ENCODE measurements at places on chromosomes 2 and 18.

- DNase-seq, result no peak
Measured at GRCh38 chr2:74515981-74516633, 1.9 kb downstream of the TLX2 start.

GRCh38 chr2:23366720-23367119 lies 18.3 kb upstream of the KLHL29 start:
- no peak for DNase-seq

DNA sequence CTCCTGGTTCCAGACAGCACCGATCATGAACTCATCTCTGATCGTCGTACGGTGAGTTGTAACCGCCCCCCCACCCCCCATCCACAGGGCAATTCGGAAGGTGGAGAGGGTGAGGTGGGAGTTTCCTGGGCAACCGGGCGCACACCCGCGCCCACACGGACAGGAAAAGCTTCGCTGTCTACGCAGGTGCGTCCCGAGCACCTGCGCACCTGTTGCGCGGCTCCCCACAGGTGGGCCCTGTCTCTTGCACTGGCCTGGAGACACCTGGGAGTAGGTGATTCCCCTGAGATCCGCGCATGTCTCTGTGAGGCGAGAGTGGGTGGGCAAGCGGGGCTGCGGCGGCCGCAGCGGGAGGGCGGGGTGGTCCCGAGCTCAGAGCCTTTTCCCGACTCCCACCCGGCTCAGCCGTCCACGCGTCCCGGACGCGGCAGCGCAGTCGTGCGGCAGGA lies 459 bp upstream of the ATP6V1C2 start:
- no peak for DNase-seq

DNA sequence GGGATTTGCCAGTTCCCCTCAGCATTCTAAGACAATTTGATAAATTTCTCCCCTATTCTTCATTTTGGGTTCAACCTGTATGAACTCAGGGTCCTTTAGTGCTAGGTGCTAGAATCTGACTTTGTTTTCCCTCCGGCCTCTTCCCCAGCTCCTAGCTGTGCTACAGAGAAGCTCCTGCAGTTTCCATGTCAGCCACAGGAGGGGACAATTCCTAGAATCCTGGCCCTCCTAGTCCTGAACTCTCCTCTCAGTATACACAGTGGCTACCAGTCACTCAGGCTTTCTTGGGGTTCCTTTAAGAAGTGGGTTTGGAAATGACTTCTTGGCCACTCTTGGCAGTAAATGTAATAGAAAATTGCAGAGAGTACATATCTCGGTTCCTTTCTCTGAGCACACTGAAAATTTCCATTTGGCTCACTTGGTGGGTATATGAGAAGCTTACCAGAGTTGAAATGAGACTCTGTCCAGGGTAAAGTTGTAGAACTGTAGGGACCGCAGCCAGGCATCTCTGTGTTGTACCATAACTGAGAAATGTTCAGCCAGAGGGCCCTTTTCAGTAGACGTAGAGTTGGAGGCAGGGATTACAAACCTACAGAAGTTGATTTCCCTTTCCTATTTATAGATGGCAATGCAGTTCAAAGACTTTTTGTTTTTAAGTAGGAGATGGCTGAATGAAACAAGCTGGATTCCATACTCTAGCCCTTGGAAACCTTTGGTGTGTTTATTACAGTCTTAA lies 5.0 kb upstream of the CHST10 start:
- DNase-seq, result no peak

DNA sequence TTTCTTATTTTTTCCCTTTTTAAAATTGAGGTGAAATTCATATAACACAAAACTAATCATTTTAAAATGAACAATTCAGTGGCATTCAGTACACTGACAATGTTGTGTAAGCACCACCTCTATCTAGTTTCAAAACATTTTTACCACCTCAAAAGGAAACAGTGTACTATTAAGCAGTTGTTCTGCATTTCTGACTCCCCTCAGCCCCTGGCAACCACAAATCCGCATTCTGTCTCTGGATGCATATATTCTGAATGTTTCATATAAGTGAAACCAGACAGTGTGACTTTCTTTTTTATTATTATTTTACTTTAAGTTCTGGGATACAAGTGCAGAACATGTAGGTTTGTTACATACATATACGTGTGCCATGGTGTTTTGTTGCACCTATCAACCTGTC lies 19.2 kb upstream of the TANK start:
- DNase-seq, result no peak

- no peak for DNase-seq
Measured at GRCh38 chr2:42191285-42192009, 22.3 kb downstream of the EML4 start.

DNA sequence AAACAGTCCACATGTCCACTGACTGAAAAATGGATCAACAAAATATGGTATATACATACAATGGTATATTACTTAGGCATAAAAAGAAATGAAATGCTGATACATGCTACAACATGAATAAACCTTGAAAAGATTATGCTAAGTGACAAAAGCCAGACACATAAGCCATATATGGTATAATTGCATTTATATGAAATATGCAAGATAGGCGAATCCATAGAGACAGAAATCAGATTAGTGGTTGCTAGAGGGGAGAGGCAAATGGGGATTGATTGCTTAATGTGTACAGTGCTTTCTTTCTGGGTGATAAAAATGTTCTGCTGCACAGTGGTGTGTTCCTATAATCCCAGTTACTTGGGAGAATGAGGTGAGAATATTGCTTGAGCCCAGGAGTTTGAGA lies 171.0 kb downstream of the CYP26B1 start:
- no peak for DNase-seq

GRCh38 chr2:66566726-66567399 lies 131.9 kb downstream of the MEIS1 start:
- no peak for DNase-seq

GRCh38 chr2:88074150-88074549 lies 6.5 kb downstream of the SMYD1 start:
- no peak for DNase-seq

GRCh38 chr2:218002143-218002844 lies 501 bp downstream of the TNS1 start:
- DNase-seq, result no peak

- no peak for DNase-seq
Measured at GRCh38 chr18:70653671-70654070, 364.8 kb downstream of the SOCS6 start.

DNA sequence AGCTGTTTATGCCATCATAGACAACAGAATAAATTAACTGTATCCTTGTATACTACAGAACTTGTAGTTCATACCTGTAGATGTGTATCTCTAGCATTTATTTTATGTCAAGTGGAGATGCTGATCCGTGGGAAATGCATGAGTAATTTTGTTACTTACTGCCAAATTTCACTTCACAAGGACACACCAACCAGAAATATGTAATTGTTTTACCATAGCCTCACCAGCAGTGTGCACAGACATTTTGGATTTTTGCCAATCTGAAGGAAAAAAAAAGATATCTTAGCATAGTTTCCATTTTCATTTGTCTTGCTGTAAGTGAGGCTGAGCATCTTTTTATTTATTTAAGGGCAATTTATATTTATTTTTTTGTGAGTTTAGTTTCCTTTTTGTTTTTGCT lies 265.1 kb upstream of the OSR1 start:
- no peak for DNase-seq

DNA sequence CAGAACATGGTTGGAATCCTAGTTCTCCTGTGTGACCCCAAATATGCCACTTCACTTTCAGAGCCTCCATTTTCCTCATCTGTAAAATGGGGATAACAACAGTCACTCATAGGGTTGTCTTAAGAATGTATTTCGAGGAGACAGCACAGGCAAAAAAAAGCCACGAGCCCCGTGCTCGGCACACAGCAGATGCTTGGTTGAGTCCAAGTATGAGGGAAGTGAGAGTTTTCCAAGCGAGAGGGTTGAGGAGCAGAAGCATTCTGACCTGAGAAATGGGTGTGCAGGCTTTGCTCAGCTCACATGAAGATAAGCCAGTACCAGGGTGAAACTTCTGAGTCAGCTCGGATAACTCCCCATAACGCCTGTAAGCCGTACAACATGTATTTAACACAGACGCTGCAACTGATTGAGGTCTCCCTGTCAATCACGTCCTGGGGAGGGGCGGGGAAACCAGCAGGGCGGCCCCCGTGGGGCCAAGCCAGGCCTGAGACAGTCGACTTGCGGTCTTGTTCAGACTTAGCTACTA lies 23.0 kb upstream of the ODC1 start:
- no peak for DNase-seq

- no peak for DNase-seq
Measured at GRCh38 chr2:106065268-106065982, 128.7 kb downstream of the UXS1 start.

GRCh38 chr2:222851956-222852617 lies 8.7 kb upstream of the ACSL3 start:
- no peak for DNase-seq

DNA sequence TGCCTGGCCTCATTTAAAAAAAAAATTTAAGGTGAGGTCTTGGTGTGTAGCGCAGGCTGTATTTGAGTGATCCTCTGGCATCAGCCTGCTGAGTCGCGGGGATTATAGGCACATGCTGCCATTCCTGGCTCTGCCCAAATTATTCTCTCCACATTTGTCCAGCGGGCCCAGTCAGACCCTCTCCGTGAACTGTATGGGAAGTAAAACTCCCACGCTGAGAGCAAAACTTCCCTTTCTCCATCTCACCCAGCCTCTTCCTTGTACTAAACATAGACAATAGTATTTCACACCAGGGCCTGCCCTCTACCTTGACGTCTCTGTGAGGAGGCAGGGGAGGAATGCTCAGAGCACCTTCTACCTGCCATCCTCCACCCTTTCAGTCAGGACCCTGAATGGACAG lies 37.0 kb downstream of the EIF4E2 start:
- no peak for DNase-seq

GRCh38 chr18:45049578-45050319 lies 369.1 kb downstream of the SETBP1 start:
- DNase-seq, result no peak

DNA sequence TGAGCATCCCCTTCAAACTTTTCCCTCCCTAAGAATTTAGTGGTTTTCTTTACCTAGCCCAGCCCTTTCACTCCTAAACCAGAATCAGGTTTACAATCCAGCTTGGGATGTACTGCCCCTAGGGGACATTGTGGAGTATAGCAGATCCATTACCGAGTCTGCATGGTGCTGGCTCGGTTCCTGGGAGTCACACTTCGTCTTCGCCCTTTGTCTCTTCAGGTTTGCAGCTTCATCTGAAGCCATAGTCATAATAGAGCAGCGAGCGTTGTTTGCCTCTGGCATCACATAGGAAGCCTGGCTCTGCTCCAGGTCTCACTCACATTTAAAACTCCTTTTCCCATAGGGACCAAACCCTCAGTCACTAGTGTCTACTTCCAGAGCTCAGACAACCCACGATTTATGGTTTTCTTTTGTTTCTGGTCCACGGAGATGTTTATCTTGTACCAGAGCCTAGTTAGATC lies 16.8 kb upstream of the LYPD6 start:
- peak; percentile 65 for DNase-seq

GRCh38 chr18:21391074-21391673 lies 149.1 kb downstream of the GREB1L start:
- no peak for DNase-seq

DNA sequence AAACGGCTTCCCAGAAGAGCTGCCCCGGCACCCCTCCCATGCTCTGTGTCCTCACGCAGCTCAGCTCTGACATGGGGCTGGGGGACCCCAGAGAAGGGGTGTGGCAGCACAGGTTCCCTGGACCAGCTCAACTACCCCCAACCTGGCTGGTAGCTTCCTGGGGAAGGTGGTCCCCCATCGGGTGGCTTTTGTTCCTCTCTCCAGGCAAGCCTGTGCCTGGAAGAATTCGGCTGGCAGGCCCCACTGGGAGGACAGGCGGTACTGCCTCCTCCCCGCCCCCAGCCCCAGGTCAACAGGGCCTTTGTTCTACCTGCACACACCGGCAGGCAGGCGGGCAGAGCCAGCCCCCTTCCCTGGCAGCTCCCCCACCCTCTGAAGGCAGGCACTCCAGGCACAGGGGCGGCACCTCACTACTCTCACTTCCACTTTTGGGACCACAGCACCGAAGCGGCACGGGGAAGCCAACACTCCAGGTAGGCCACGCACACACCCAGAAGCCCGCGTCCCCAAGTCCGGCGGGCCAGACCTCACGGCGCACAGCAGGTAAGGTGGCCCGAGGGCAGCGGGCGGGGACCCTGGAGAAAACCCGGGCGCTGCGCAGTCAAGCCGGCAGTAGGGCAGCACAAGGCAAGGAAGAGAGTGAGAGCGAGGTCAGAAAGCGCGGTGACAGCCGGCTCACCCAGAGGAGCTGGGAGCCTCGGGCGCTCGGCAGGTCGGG lies 1.3 kb downstream of the HS6ST1 start:
- peak; percentile 21 for DNase-seq

GRCh38 chr2:97900806-97901205 lies 94.9 kb downstream of the TMEM131 start:
- DNase-seq, result no peak

DNA sequence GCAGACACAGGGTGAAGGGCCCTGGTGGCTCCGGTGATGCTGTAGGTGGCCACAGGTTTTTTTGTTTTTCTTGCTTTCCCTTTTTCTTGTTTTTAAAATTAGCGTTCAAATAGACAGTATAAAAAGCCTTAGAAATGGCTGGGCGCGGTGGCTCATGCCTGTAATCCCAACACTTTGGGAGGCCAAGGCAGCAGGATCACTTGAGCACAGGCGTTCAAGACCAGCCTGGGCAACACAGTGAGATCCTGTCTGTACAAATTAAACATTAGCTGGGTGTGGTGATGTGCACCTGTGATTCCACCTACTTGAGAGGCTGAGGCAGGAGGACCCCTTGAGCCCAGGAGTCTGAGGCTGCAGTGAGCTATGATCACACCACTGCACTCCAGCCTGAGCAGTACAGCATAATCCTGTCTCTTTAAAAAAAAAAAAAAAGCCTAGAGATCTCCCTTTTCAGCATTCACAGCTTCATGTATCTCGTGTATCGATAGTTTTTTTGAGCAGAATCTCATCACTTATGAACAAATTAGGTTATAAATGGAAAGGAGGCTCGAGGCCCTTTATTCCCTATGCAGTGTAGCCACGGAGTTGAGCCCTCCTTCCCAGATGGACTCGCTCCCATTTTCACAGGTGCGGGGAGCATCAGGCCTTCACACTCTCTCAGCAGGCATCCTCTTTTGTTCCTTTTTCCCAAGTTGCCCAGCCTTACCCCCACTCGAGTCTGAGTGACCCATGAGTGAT lies 50.8 kb downstream of the EMILIN2 start:
- no peak for DNase-seq
